ENCODE measurements at places on chromosomes 12 and 14. TPM values are rescaled to one million over a fixed set of nuclear protein-coding genes. Genes with fewer than 3 reads are reported as not detected.

The PTPRQ gene
- not detected for total RNA-seq

The RASSF9 gene
- not detected for total RNA-seq

The TAS2R42 gene
- not detected for total RNA-seq

The KRT84 gene
- total RNA-seq = not detected

The PPP4R4 gene
- 0.59 TPM for total RNA-seq

The TAS2R7 gene
- total RNA-seq = not detected
